ENCODE measurements at places on chromosomes 13 and 19.

GRCh38 chr19:11198769-11199424 is 1.6 kb upstream of the KANK2 start:
- no peak for DNase-seq

DNA sequence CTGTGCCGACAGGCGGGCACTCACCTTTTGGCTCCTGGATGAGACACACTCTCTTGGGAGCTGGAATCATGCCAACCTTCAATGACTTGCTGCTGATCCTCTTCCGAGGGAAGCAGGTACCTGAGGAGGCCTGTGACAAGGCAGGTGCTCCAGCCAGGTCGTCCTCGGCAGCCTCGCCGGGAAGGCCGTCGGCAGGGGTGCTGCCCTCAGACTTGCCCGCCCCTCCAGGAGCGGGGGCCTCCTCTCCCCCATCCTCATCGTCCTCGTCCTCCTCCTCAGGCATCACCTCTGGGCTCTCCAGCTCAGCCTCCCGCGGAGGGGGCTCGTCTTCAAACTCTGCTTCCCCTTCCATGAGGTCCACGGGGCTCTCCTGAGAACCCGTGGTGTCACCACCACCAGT is 29.2 kb downstream of the SUGP2 start:
- no peak for DNase-seq

- no peak for DNase-seq
These were observed 12.0 kb downstream of the TFDP1 start for GRCh38 chr13:113596321-113597200.

DNA sequence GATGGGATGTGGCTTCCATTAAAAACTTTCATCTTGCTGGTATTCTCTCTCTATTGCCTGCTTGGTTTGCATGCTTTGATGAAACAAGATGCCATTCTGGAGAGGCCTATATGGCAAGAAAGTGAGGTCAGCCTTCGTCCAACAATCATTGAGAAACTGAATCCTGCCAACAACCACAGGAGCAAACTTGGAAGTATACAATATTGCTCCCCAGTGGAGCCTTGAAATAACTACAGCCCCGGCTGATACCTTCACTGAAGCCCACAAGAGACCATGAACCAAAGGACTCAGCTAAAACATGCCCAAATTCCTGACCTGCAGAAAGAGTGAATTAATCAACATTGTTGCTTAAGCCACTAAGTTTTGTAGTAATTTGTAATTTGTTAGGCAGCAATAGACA is 82.5 kb upstream of the FGF14 start:
- no peak for DNase-seq

GRCh38 chr19:29504454-29504853 is 21.3 kb upstream of the VSTM2B start:
- no peak for DNase-seq

GRCh38 chr19:5933391-5934068 is 19.5 kb downstream of the CAPS start:
- DNase-seq, result no peak

Data from fibroblast of pulmonary artery (primary cell).